Activated naive CD4-positive, alpha-beta T cell treated with Interleukin-2 at 50 U/mL for 16 hours (primary cell): ENCODE measurements at places on chromosomes 1 and 21.

- no peak for DNase-seq
Observed at GRCh38 chr1:115074839-115075534, 14.3 kb downstream of the TSPAN2 start.

DNA sequence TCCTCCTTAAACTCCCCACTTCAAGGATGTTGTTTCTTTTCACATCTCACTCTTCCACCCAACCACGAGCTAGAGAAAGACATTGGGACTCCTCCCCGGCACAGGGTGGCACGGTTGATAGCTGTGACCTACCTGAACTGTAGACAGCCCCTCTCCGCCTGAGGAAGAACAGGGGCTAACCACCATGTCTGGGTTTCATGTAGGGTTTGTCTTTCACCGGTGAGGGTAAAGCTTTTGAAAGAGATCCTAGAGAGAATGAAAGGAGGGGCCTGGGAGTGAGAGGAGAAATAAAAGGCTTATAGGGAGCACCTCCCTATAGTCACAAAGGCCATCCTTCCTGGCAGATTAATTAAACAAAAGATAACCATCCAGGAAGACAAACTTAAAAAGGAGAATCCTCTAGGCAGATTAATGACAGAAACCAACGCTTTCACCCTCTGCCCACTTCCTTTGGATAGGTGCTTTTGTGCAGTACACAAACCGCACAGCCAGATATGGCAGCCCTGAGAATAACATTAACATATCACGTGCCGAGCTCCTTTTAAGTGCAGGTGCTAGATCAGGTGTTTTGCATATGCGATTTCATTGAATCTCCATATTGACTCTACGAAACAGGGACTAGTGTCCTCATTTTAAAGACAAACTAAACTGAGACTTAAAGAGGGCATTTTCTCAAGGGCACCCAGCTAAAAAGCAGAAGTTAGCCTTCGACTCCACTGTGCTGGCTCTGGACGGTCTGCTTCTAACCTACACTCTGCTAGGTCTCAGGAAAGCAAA lies 178.1 kb upstream of the RUNX1 start:
- DNase-seq, result peak; percentile 41

DNA sequence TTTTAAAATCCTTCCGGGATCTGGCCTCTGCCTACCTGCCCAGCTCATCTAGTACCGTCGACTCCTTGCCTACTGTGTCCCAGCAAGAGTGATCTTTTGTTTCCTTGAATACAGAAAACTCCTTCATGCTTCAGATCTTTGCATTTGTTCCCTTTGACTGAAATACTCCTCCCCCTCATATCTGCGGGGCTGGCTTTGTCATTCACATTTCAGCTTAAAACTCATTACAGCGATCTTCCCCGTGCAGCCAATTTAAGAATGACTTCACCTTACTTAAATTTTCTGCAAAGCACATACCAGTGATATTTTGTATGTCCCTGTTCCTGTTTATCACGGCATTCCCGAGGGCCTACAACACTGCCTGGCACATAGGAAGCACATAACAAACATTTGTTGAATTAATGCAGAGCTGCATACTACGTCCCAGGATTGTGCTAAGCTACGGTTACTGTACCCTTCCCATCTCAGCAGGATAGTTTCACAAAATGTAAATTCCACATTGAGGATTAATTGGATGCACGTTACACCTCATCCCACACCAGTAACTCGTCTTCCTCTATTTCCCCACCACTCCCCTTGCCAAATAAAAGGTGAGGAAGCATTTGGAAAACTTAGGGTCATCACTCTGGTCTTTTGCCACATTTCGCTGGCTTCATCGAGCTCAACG lies 837 bp upstream of the DESI2 start:
- no peak for DNase-seq

- peak; percentile 3 for DNase-seq
Observed at GRCh38 chr21:31011412-31011811, 26.9 kb downstream of the KRTAP19-8 start.

DNA sequence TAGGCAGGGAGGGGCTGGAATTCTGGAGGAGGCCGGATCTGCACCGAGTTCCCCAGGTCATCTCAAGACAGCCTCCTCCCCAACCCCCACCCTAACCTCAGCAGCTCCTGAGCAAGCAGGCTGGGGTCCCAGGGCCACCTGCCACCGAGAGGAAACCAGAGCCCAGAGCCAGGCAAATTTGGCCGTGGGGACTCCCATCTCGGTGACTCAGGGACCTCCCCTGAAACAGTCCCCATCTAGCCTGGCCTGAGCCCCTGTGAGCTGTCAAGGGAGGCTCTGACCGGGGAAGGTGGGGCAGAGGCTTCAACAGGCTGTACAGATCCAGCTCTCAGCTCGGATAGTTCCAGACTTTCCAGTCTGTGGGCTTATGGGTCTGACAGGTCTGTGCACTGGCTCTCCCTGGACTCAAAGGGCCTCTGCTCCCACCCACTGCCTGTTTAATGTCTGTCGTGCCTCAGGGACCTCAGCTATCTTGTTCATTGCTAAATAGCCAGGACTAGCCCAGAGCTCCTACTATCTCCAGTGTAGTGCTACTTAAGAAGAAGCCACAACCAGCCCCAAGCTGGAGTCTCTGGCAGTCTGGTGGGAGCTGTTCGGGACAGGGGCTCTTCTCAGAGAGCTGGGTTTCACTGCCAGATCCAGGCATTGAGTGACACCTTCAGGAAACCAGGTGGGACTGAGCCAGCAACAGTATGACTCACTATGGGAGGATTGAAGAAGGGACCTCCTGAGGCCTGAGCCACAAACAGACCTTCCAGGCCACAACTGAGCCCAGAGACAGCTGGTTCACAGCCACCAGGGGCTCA lies 25.6 kb downstream of the MATN1 start:
- no peak for DNase-seq
